Pancreas (tissue), 10 donors: ENCODE measurements at places on chromosomes 6 and 20.

GRCh38 chr20:46332373-46333160 is 24.3 kb upstream of the CDH22 start:
- no peaks in the 10 kb centered on the region for H3K27me3 ChIP-seq
- no peak overlapping the region for H3K4me3 ChIP-seq
- DNase-seq: no peak
- H3K4me1 ChIP-seq: peaks cover 13% of the 10 kb centered on the region
- no peaks in the 10 kb centered on the region for H3K36me3 ChIP-seq

- H3K4me3 ChIP-seq: no peak overlapping the region
- DNase-seq: no peak
- no peaks in the 10 kb centered on the region for H3K36me3 ChIP-seq
- no peak overlapping the region for H3K27ac ChIP-seq
- peaks cover 5% of the 10 kb centered on the region for H3K4me1 ChIP-seq
- no peaks in the 10 kb centered on the region for H3K27me3 ChIP-seq
Observed at GRCh38 chr6:168265827-168266815, 53.5 kb downstream of the DACT2 start.

DNA sequence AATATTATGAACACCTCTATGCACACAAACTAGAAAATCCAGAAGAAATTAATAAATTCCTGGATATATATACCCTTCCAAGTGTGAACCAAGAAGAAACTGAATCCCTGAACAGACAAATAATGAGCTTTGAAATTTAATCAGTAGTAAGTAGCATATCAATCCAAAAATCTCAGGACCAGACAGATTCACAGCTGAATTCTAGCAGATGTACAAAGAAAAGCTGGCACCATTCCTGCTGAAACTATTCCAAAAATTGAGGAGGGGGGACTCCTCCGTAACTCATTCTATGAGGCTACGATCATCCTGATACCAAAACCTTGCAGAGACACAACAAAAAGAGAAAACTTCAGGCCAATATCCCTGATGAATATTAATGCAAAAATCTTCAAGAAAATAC is 67.0 kb upstream of the PDE7B start:
- no peaks in the 10 kb centered on the region for H3K27me3 ChIP-seq
- no peak overlapping the region for H3K27ac ChIP-seq
- no peak for DNase-seq

GRCh38 chr6:140091895-140092294 is 717.4 kb upstream of the CITED2 start:
- no peak overlapping the region for H3K4me3 ChIP-seq
- H3K36me3 ChIP-seq: no peaks in the 10 kb centered on the region
- DNase-seq: no peak
- no peak overlapping the region for H3K27ac ChIP-seq

- H3K27ac ChIP-seq: no peak overlapping the region
- no peak overlapping the region for H3K4me3 ChIP-seq
- no peaks in the 10 kb centered on the region for H3K4me1 ChIP-seq
- no peaks in the 10 kb centered on the region for H3K27me3 ChIP-seq
- no peak for DNase-seq
Observed at GRCh38 chr6:4164456-4164855, 29.1 kb upstream of the ECI2 start.
